Mucosa of descending colon (tissue), 3 donors: ENCODE measurements at places on chromosomes 7 and 10.

DNA sequence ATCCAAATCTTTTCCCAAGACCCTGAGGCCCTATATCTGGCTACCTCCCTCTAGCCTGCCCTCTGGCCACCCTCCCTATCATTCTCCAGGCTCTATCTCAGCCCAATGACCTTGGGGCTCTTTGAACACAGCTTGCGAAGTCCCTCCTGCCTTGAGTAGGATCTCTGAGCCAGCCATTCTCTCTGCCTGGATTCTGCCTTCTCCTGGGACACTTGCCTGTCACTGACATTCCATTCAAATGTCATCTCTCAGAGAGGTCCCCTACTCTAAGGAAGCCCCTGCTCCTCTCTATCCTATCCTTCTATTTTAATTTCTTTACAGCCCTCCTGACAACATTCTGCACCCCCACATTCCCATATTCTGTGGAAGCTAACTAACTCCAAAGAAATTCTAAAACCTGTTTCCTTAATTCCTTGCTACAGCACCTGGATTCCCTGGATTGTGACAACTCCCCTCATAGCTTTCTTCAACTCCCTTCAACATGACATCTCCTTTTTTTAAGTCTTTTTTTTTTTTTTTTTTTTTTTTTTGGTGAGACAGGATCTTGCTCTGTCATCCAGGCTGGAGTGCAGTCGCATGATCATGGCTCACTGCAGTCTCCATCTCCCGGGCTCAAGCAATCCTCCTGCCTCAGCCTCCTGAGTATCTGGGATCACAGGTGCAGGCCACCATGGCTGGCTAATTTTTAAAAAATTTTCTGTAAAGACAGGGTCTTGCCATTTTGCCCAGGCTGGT, 81.0 kb upstream of the ASAH2 start:
- DNase-seq = no peak

DNA sequence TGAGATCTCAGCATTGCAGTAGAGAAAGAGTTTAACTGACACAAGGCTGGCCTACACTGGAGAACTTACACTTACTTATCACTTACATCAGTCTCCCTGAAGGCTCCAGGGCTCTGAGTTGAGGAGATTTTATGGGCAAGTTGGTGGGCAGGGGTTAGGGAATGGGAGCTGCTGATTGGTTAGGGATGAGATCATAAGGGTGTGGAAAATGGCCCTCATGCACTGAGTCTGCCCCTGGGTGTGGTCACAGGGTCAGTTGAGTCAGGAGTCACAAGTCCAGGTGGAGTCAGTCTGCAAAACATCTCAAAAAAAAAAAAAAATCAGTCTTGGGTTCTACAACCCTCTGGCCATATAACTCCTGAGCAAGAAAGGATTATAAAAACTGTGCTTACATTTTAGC, 60.5 kb downstream of the PPP1R17 start:
- peak; percentile 7 for DNase-seq

DNA sequence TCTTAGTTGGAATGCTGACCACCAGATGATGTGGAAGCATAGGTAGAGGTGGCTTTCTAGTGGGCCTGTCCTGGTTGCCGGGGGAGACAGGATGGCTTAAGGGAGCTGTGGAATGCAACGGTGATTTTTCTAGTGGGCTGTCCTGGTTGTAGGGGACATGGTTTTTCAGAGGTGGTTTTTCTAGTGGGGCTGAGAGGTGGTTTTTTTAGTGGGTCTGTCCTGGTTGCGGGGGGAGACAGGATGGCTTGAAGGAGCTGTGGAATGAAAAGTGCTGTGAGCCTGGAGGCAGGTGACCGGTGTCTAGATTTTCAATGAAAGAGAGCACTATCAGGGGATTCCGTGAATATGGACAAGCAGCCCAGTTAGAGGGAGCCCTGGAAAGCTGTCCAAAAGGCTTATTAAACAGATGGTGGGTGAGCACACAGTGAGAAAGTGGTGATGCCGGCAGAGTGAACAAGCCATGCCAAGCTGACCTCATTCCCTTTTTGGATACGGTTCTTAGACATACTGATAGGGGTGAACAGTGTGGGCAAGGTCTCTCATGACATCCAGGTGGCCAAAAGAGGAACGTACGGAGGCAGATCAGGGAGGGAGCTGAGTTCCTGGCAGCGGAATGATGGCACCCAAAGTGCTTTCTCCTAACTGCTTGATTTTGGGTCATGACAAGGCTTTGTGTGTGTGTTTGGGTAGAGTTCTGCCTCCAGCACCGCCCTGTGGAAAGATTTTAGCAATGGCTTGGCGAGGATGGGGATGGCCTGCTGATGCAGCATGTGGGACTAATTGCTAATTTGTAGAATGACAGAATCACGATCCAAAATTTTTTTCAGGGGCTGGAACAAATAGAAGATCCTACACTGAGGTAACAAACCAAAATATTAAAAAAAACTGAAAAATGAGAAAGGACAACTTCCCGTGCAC, 126.6 kb downstream of the TMEM178B start:
- DNase-seq = no peak

- DNase-seq = no peak
Observed at GRCh38 chr10:13892001-13892491, 305.3 kb downstream of the PRPF18 start.

DNA sequence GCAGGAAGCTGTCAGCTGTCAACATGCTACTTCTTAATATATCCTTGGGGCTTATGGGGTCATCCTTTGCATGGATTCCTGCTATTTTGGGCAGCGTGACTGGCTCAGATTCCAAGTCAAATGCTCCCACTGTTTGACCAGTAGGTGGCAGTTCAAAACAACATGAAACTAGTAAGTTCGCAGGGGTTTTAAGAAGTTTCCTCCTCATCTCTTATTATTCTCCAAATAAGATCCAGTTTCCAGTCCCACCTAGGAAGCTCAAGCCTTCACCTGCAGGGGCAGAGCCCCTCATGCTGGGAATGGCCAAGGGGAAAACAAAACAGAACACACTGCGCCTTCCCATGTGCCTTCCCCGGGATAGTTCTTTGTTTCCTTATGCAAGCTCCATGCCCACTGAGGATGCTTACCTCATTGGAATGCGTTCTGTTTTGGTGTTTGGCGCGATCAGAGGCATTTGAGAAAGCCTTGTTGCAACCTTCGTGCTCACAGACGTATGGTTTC, 259.8 kb downstream of the GLI3 start:
- DNase-seq = no peak

DNA sequence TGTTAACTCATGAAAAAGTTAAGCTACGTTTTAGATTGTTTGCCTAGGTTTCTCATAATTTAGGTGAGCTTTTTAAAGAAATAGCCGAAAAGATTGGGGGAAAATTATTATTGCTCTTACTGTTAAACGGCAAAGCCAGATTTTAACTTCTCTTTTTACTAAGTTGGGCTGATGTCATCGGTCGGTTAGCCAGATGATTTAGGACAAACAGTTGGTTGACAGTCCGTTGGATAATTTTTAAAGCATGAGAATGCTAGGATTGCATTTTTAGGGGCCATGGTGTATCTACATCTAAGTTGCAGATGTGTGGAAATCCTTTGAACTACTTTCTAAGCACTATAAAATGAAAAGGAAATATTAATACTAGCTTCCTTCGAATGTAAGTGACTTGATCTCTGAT, 280.9 kb upstream of the AKR1E2 start:
- DNase-seq = no peak

DNA sequence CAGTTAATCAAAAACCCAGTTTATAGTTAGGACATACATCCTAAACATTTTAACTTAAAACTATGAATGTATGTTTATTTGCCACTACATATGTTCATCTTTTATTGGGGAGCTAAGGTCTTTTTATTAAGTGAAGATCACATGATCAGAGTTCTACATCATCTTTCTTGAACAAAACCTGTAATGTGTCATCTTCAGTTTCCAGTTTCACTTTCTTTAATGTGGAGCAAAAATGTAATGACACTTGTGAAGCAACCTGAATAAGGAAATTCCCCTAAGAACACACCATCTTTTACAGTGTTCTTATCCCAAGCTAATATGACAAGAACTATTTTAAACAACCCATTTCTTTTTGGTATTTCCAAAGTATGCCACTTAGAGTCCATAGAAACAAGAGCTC, 166.7 kb upstream of the BET1 start:
- DNase-seq = no peak

GRCh38 chr10:35743351-35743750, 101.3 kb upstream of the FZD8 start:
- DNase-seq = no peak

- no peak for DNase-seq
Observed at GRCh38 chr10:109411917-109412316, 511.4 kb downstream of the XPNPEP1 start.

- DNase-seq = no peak
Observed at GRCh38 chr7:123608991-123609882, 7.6 kb downstream of the ASB15 start.

GRCh38 chr7:149254181-149254858, 7.7 kb upstream of the ZNF783 start:
- DNase-seq = no peak

- no peak for DNase-seq
Observed at GRCh38 chr7:141073641-141074161, at the start of gene TMEM178B. Gene TMEM178B (plus strand): TSS chr7:141074064.

DNA sequence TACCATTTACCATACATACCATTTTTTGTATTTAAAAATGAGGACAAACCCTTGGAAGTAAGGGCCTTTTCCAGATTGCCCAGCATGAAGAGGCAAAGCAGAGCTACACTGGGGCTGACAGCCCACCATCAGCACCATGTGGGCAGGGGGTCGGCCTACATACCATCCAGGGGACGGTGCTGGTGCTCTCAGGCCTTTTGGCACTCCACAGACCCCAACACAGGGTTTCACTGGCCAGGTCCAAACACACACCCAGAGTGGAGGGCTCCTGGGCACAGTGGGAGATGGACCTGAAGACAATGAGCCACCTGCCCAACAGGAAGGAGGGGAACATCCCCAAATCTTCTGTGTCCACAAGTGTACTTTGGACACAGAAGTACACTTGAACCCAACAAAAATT, 69.2 kb upstream of the CAMK2B start:
- no peak for DNase-seq

DNA sequence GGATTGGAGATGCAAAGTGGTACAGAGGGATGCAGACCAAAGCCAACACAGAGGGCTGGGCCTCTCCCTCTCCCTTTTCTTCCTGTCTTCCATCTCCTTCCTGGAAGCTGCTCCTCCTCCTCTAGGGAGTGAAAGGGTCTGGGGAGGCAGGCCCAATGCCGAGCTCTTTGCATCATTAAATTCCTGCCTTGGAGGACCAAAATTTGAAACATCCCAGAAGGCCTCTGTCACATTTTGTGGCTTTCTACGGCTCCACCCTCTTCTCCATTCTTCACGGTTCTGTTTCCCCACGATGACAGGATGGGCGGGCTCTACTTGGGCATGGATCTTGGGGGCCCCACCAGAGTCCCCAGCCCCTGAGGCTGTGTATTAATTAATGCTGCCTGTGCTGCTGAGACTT, 76.4 kb downstream of the NEURL1 start:
- DNase-seq = no peak

DNA sequence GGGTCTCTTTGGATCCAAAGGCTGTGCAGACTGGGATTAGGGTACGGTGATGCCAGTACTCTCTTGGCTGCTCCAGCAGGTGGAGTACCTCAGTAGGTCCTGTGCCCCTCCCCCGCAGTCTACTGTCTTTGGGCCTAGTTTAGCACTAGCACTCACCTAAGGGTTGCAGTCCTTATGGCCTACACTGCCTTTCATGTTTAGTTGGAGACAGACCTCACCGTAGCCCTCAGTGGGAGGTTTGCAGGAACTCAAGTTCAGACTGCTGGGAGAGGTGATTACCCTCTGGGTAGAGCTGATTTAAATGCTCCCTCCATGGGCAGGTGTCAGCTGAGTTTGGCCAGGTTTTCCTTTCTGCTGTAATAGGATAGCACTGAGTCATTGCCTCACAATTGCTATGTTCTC, 210.8 kb upstream of the TMEM196 start:
- DNase-seq = no peak

GRCh38 chr7:2717293-2718261, 29.6 kb downstream of the AMZ1 start:
- peak; percentile 81 for DNase-seq

DNA sequence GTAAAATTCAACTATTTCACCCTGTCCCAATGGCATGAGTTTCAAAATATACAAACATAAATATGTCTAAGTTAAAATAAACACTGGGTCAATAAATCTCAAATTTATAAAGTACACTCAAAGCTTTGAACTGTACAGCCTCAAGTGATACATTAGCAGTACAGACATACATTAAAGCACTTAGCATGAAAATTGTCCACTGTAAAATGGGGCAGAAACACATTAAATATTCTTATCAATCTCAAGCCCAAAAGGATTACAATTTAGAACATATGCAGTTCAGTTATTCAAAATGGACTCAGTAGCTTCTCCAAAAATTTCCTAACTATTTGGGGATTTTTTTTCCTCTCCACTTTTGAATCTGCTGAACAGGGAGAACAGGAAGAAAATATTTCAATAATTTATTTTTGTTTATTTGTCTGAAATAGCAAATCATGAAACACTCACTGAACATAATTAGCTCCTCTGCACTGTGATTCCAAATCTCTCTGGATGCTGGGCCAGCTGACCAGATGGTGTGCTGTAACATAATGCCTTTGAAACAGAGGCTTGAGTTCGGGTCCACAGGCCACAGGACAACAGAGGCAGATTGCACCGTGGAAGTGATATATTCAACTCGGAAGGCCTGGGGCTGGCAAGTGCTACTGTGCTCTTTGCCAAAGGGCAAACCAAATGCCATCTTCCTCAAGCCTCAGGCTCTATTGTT, 248.9 kb upstream of the LRRN3 start:
- DNase-seq = no peak

GRCh38 chr10:126242397-126243260, 145.6 kb downstream of the ADAM12 start:
- DNase-seq = peak; percentile 21

DNA sequence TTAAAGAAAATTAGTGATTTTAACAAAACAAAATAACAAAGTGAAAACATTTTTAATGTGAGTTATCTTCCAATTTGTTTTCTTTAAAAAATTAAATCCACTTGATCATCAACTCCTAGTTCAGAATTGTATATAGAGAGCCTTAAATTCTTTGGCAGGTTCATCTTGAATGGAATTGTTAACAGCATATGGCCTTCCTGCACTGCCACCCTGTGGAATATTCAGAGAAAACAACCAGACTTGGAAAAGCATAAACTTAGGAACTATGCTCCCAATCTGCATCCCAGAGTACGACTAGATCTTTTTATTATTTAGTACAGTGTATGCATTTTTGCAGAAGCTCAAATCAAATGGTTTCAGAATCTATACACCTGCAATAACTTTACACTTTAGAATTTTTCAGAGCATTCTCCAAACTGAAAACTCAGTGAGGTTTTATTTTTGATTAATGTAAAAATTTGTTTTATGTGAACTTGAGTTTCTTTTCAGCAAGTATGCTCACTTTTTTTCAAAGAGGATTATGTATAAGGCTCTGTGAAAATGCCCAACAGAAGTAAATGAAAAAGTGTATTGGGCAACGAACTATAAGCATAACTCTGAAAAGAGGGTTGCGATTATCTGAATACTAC, 44.9 kb upstream of the ANK3 start:
- no peak for DNase-seq

DNA sequence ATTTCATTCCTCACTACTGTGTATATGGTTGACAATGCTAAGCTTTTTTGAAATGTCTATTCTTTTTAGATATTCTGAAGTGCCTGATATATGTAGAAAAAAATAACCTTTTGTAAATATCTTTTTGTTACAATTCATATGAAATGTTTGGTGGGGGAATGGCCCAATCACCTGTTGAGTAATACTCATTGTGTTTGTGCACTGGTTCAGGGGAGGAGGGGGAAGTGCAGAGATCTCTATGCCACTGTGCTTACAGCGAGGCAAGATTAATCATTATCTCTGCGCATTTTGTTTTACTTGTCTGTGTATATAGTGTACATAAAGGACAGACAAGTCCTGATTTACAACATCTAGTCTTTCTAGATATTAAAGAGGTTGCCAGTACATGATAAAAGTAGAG, 25.2 kb downstream of the NUP42 start:
- DNase-seq = no peak

- no peak for DNase-seq
Observed at GRCh38 chr7:155578016-155578415, 31.7 kb upstream of the CNPY1 start.
